Ecto neural progenitor cell (in vitro differentiated cells): ENCODE measurements at places on chromosomes 7 and 10.

DNA sequence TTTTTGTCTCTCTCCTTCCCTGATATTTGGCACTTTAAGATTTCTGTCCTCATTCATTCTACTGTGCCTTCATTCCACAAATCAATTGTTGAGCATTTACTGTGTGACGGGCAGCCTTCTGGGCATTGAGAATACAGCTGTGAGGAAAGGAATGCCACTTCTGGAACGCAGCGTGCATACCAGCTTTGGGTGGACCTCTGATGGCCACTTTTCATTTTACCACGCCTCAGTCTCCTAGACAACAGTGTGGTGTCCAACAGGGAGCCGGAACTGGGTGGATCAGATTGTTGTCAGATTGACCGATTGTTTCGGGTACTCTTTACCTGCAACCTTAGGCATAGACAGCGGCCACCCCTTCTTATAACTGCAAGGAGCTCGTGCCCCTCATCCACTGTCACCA lies 222.7 kb upstream of the DPP6 start:
- no peak for DNase-seq

DNA sequence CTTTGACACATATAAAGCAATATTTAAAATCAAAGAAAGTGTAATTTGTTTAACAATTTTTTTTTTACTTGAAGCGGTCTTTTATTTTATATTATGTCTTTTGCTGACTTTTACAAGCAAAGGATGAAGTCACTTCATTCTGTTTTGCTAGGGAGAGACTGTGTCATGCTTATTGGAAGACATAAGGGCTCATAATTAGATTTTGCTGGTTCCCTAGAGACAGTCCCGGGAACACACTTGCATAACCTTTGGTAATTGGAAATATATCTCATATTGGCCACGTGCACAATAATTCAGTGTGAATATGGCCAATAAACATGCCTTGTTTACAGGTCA lies 448 bp upstream of the NET1 start:
- no peak for DNase-seq

GRCh38 chr7:13839063-13839462 lies 150.4 kb downstream of the ETV1 start:
- no peak for DNase-seq

DNA sequence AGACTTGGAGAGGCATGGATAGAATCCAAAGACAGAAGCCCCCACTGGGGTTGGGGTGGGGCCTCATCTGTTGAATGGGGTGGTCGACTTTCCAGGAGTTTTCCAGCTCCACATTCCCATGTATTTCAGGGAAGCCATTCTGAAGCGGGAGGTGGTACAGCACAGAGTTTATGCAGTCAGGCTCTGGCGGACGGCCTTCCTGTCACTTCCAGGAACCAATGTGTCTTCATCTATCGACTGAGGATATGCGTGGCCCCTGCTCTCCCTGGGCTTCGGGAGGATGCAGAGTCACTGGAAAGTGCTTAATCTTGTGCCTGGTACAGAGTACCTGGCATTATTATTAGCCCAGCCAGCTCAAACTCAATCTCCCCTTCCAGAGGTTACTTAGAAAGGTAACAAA lies 26.3 kb downstream of the DOCK1 start:
- no peak for DNase-seq

GRCh38 chr7:140631021-140631420 lies 9.6 kb downstream of the DENND2A start:
- no peak for DNase-seq

DNA sequence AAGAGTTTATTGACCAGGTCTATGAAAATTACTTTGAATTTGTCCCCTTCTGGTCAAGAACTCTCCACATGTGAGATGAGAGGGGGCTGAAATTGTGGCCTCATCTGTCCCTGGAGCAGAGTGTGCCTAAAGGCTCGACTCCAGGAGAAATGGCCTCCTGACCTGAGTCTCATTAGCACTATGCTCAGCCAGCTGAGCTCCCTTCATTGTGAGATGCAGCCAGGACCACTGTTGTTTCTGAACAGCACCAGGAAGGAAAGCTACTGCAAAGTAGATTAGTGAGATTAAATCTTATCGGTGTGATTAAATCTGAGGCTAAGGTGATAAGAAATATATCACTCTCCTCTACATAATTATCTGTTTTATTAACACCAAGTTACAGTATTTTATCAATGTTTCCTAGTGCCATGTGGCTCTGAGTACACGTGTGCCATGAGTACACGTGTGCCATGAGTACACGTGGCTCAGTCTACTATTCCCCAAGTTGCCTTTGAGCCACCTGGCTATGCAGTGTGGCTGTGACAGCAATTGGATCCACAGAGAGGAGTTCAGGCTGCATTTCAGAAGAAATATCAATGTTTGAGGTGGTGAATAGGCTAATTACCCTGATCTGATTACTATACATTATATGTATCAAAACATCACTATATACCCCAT lies 126.9 kb downstream of the IPMK start:
- DNase-seq = no peak

- no peak for DNase-seq
Measured at GRCh38 chr7:39686261-39686924, 63.0 kb downstream of the RALA start.

GRCh38 chr10:30166929-30167328 lies 107.5 kb upstream of the JCAD start:
- no peak for DNase-seq

- peak; percentile 69 for DNase-seq
Measured at GRCh38 chr10:97685395-97685958, 1.6 kb downstream of the AVPI1 start.

DNA sequence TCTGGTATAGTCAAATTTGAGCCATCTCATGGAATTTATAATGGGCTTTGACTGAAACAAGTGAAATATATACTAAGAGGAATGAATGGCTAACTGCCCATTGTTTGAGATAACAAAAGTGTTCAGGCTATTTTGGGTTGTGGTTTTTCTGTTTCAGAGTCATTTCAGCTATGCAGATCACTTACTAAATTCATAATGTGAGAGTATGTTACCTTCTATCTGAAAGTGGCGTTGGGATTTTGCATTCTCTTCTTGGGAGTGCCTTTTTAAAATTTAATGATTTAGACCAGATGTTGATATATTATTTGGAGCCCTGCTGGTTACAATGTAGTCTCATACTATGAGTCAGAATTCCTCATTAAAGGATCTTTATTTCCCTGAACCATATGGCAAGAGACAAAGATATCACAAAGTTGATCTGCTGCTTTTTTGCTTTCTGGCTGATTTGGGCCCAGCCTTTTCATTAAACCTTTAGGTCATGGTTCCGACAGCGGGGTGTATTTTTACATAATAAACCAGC lies 10.4 kb downstream of the VCL start:
- DNase-seq = no peak

- DNase-seq = no peak
Measured at GRCh38 chr10:31124852-31125251, 93.2 kb upstream of the ZNF438 start.

DNA sequence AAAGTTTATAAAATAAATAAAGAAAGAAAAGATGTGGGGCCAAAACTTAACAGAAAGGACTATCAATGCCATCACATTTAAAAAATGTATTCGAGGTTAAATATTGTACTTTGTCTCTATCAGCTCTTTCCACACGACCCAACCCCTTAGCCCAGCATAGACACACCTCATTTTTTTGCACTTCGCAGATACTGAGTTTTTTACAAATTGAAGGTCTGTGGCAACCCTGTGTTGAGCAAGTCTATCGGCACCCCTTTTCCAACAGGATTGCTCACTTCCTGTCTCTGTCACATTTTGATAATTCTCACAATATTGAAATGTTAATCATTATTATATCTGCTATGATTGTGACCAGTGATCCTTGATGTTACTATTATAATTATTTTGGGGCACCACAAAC lies 151.6 kb upstream of the TBX20 start:
- DNase-seq = no peak

DNA sequence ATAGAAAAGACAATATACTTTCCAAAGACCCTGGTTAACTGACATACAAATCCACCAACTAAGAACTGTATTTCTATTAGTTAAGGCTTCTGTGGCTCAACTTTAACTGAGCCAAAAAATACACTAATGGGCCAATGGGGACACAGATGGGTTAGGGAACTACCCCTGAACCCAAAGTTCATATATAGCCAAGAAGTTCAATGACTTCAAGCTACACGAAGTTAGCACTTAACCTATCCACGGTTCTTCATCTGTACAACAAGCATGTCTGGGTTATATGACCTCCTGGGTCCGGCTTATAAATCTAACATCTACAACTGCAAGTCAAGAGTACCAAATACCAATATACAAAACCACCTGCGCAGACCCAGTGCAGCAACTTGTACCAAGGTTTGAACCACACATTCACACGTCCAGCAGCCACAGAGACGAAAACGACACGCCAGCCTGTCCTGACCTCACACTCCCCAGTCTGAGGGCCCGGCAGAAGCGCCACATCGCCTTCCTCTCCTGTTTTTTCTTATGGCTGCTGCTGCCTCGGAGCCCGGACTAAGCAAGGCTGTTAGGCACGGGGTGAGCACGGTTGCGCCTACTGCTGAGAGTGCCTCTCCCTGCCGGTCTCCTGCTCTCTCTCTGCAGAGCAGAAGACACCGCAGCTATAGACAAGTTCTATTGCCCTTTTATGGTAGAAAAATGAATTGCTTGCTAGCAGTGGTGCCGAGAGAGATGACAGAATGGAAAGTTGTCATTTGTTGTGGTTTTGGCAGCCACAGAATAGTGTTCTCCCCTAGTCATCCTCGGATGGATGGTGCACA lies 86.3 kb downstream of the RNF216 start:
- no peak for DNase-seq
